ENCODE measurements at places on chromosomes 2 and 18.

DNA sequence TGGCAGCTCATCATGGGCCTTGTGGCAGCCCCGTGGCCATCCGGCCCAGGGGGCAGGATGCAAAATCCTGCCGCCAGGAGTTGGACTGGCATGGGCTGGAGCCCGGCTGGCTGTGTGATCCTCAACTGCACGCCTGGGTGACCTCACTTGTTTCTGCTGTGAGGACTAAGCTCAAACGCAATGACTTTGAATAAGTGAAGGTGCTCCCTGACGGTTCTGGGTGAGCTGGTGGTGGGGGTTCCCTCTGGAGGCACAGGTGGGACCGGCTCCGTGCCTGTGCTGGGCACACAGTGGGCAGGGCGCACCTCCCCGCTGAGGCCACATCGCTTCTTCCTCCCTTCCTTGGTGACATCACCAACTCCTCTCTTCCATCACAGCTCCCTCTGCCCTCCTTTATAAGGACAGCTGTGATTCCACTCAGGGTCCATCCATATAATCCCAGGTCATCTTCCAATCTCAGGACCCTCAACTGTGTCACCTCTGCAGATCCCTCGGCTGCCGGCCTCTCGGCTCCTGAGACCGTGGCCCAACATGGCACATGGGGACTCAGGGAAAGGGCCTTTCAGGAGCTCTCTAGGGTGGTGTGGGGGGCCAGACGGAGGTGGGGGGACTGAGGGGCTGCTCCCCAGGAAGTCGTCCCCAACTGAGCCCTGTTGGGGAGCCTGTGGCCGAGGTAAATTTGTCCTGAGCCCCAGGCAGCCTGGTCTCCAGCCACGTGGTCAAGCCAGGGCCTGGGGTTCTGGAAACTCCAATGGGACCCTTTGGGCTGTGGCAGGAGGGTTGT, 75.5 kb upstream of the ODC1 start:
- no peak for DNase-seq

- DNase-seq: no peak
These were observed 6.1 kb upstream of the CCDC195 start for GRCh38 chr2:224722250-224722649.

DNA sequence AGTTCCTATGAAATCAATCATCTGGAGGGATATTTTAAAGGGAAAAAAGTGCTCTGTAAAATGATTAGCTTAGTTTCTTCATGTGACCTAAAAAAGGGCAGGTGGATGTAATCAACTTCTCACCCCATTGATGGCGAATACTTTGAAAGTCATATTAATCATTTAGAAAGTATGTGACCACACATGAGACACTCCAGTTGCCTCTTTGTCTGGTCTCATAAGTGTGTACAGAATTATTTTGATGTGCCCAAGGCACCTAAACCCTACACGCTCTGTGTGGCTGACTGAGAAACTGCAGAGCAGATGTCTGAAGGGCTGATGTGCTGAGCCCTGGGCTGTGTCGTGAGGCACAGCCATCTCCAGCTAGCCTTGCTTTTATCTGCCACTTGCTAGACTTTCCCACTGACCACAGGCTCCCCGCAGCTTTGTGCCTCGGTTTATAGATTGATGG, 26.9 kb downstream of the SGPP2 start:
- DNase-seq: no peak

DNA sequence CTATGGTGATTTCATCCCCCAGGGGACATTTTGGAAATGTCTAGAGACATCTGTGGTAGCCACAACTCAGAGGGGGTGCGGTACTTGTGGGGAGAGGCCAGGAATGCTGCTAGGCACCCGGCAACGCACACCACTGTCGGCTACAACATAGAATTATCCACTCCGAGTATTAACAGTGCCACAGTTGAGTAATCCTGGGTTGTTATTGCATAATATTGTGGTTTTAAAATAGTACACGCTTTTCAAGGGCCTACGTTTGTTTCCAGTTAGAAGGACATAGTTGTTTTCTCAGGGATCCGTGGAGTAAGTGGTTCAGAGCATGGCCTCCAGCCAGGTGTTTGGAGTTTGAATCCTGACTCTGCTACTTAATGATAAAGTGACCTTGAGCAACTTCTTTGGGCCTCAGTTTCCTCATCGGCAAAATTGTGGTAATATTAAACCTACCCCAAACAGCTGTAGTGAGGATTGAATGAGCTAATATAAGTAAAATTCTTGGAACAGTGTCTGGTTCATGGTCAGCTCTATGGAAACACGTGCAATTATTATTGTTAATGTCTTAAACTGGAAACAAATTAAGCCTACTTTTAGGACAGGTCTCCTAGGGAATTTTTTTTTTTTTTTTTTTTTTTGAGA, 24.5 kb downstream of the CYP27A1 start:
- no peak for DNase-seq
